Cortex of kidney (tissue), 1 donor: ENCODE measurements at places on chromosomes 7 and 10.

DNA sequence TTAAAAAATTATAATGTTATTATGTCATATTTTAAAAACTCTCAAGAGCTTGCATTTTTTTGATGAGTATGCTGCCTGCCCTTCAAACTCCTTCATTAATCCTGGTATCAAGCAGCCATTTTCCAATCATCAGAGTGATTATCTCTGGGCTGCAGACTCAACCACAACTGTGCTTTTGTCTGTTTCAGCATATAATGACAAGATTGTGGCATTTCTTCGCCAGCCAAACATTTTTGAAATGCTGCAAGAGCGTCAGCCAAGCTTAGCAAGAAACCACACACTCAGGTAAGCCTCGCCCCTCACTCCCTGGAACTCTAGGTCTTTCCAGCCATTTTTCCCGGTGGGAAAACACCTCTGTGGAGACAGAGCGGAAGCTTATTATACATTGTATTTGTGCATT, 90.0 kb upstream of the STK17A start:
- DNase-seq: no peak

- no peak for DNase-seq
Measured at GRCh38 chr10:10658172-10658785, 359.4 kb upstream of the CELF2 start.

- no peak for DNase-seq
Measured at GRCh38 chr10:98417481-98417959, 2.5 kb upstream of the PYROXD2 start.

- DNase-seq: no peak
Measured at GRCh38 chr10:69340695-69341094, 62.4 kb downstream of the HK1 start.

DNA sequence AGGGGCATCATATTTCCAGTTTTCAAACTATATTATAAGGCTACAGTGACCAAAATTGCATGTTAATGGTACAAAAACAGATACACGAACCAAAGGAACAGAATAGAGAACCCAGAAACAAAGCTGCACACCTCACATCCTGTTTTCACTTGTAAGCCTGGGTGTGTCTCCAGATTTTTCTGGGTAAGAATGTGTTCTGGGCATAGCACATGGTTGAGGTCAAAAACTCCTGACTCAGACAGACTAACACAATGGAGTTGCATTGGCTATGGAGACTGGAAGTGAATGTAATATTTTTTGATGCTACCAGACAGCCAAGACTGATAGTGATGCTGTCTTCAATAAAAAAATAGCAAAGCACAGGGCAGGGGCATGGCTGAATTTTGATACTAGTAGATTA, 1175.2 kb downstream of the NXPH1 start:
- no peak for DNase-seq

DNA sequence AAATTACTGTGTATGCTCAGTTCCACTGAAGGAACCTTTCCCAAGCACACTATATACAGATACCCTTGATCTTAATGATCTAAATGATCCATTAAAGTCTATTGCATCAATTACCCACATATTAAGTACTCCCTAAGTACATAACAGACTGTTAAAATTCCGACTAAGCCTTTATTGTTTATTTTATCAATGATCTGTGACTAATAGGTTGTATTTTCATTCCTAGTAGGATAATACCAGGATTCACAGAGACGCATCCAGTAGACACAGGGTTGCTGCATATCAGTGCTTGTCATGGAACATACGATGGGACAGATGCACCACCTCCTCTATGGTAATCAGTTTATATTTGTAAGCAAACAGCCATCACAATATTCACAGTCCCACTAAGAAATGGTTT, 159.6 kb upstream of the SLC26A5 start:
- DNase-seq: no peak

- DNase-seq: no peak
Measured at GRCh38 chr10:43350156-43350555, 21.3 kb upstream of the FXYD4 start.

DNA sequence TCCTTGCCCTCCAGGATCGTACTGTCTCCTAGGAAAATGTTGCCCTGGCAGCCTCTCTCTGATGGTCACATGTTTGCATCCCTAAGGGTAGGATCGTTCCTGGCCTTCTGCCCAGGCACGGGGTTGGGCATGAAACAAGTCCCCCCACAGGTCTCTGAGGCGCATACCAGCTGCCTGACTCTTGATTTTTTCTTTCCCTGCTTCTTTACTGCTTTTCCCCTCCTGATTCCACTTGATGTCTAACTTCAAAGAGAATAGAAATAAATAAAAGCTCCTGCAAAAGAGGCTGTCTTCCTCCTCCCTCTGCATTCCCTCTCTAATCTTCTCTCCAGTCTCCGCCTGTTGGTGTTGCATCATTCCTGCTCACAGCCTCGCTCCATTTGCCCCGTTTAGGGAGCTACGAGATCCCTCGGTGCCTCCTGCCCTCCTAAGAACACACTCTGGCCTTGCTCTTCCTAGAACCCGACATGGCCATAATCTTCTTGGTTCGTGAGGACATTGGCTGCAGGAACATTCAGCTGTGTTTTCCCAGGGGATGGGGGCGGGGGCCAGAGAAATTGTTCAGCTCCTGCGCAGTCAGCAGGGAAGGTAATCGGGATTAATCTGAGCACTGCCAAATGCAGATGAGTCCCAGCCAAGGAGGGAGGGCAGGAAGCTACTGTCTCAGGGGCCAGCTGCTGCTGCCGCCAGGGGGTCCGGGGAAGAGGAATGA, 26.0 kb downstream of the LEP start:
- no peak for DNase-seq
